ENCODE measurements at places on chromosomes 16 and 17. TPM values are rescaled to one million over a fixed set of nuclear protein-coding genes. Genes with fewer than 3 reads are reported as not detected.

Gene MOSMO
- 10.7 TPM for total RNA-seq

Gene MYH8
- not detected for total RNA-seq

Gene C16orf89
- total RNA-seq = 1.4 TPM

Gene RUNDC3A
- 6.5 TPM for total RNA-seq

DNA sequence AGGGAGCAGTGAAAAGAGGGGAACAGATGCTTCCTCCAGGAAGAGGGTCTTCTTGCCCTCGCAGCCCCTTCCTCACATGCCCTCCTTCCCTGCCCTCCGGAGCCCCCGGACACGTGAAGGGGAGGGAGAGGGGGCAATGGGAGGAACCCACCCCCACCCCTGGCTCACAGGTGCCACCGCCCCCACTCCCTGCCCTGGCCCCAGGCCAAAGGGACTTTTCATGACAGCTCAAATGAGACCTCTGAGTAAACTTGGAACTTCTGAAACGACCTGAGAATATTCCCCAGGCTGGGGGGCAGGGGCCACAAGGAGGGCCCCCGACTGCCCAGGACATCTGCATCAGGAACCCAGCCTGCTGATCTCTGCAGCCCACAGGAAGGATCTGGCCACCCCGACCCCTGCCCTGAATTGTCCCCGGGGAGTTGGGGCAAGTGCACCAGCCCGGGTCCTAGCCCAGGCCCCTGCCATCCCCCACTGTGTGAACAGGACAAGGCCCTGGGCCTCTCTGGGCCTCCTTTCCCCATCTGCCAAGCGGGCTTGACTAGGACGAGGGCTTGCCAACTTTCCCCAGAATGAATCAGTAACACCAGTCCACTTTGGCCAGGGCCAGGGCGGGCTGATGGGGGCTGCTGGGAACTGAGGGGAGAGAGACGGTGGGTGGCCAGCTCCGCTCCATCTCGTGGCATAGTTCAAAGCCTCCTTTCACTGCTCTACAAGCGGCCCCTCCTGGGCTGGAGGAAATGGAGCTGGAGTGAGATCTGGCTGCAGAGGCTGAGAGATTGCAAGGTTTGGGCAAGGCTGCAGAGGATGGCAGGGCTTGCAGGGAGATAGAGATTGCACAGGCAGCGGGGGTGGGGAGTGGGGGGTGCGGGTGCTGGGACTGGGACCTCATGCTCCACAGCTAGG is 3.8 kb downstream of the IL21R start:
- peaks cover 27% of the 10 kb centered on the region for H3K4me1 ChIP-seq
- no peak overlapping the region for H3K4me3 ChIP-seq
- DNase-seq = no peak
- no peaks in the 10 kb centered on the region for H3K27me3 ChIP-seq

DNA sequence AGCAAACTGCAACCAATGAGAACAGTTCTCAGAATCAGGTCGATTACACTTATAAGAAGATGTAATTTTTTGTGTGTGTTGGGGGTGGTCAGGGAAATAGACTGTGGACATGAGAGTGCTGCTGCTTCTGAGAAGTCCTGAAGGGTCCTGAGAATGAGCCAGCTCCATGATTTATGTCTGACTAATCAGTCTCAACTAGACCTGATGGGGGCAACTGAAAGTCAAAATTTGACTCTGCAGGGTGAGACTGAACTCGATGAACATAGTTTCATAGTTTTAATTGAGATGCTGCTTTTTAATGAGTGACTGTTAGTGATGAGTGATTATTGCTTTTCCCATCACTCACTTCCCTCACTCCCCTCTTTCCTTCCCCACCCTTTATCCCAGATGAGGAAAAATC is 37.3 kb downstream of the SMARCE1 start:
- no peak overlapping the region for H3K4me3 ChIP-seq
- DNase-seq = no peak
- H3K27me3 ChIP-seq = no peaks in the 10 kb centered on the region
- no peak overlapping the region for H3K27ac ChIP-seq
- H3K4me1 ChIP-seq = peaks cover 21% of the 10 kb centered on the region

GRCh38 chr16:53530741-53531140 is 27.7 kb upstream of the AKTIP start:
- no peak overlapping the region for H3K4me3 ChIP-seq
- no peaks in the 10 kb centered on the region for H3K4me1 ChIP-seq
- H3K36me3 ChIP-seq = no peaks in the 10 kb centered on the region
- H3K27me3 ChIP-seq = no peaks in the 10 kb centered on the region
- no peak overlapping the region for H3K27ac ChIP-seq
- no peak for DNase-seq

DNA sequence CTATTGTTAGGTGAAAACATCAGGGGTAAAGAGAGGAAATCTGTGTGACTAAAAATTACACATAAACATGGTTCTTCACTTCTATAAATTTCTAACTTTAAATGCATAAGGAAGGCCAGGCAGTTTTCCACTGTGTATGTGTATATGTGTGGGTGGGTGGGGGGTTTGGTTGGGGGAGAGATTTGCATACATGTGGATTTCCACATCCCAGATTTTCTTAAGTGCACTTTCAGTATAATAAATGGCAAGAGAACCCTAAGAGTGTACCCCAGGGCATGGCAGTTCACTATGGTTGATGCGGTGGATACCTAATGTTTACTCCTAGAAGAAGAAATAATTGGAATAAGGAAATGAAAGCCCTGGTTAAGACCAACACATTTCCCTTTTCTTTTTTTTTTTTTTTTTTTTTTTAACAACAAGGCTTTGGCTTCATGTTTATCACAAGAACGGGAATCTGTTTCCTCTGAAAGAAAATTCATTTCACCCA is 451.8 kb upstream of the CCL2 start:
- peaks cover 6% of the 10 kb centered on the region for H3K27me3 ChIP-seq
- H3K36me3 ChIP-seq = no peaks in the 10 kb centered on the region
- DNase-seq = no peak
- no peak overlapping the region for H3K4me3 ChIP-seq
- H3K4me1 ChIP-seq = peaks cover 36% of the 10 kb centered on the region
- H3K27ac ChIP-seq = no peak overlapping the region

DNA sequence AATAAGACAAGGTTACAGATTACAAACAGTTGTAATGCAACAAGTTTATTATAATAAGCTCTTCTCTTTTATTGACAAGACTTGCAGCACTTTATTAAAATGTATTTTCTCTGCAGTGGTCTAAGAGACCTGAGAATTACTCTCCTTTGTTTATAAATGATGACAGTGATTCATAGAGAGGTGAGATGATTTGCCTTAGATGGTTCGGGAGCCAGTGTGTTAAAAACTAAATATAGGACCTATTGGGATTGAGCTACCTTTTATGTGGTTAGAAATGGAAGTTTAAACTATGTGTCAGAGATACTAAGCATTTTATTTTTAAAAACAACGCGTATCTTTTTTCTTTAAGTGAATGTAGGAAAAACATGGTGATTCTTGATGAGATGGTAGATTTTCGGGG is 2.9 kb upstream of the KRTAP3-3 start:
- H3K4me1 ChIP-seq = peaks cover 7% of the 10 kb centered on the region
- no peaks in the 10 kb centered on the region for H3K27me3 ChIP-seq
- no peak overlapping the region for H3K27ac ChIP-seq

DNA sequence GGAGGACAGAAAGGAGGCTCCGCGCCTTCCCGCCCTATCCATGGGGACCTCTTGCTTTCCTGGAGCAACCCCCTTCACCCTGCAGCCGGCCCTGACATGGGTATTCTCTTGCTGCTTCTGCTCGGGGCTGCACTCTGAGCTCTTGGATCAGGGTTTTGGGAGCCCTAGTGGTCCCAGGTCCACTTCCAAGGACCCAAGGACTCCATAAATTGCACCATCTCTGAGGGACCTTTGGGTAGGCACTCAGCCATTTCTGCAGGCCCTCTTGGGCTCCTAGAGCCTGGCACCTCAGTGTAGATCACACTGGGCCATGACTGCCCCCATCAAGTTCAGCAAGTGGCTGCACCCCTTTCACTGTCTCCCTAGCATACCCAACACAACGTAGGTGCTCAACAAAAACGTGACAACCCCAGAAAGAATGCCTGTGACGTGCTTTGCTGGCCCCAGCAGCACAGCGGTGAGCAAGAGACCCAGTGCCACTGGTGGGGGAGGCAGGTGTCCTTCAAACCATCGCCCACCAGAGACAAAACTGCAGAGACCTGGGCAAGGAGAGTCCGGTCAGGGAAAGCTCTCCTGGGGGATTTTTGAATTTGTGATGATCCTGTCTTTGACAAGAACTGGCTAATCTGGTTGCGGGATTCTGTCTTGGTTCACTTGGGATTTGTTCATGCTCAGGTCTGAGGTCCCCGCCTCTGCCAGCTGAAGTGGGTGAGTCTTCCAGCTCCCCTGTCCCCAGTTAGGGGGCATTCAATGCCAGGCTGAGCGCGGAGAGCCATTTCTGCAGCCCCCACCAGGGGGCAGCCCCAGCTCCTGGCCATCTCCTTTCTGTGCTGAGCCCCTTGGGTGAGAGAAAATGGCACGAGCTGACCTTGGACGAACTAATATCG is 2.5 kb upstream of the RAB11FIP4 start:
- H3K27me3 ChIP-seq = peaks cover 40% of the 10 kb centered on the region
- H3K27ac ChIP-seq = no peak overlapping the region
- no peaks in the 10 kb centered on the region for H3K36me3 ChIP-seq
- H3K4me1 ChIP-seq = peaks cover 14% of the 10 kb centered on the region

DNA sequence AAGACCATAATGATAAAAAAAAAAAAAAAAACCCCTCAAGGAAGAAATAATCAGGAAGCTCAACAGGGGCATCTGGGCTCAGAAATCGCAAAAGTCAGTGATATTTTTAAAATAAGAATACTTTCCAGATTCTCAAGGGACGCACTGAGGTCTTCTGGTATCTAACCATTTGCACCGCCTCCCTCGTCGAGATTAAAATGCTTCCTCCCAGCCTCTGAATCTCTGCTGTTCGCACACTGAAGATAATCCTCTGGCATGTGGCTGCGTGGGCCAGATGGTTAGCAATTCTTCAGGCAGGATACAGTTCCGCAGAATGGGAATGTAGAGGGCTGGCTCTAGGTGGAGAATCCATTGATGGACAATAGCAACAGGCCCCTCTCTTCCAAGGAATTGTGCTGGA is 211.7 kb upstream of the CDH5 start:
- no peak overlapping the region for H3K4me3 ChIP-seq
- no peaks in the 10 kb centered on the region for H3K36me3 ChIP-seq
- DNase-seq = no peak
- peaks cover 12% of the 10 kb centered on the region for H3K27me3 ChIP-seq
- H3K27ac ChIP-seq = no peak overlapping the region

All from WTC11 (cell line).